ENCODE measurements at places on chromosomes 6 and 20. TPM values are rescaled to one million over a fixed set of nuclear protein-coding genes. Genes with fewer than 3 reads are reported as not detected.

CRYBG1 gene
- total RNA-seq: 47.2 TPM

ITPR3 gene
- total RNA-seq: 61.9 TPM

CEBPB gene
- total RNA-seq: 24.7 TPM

DNA sequence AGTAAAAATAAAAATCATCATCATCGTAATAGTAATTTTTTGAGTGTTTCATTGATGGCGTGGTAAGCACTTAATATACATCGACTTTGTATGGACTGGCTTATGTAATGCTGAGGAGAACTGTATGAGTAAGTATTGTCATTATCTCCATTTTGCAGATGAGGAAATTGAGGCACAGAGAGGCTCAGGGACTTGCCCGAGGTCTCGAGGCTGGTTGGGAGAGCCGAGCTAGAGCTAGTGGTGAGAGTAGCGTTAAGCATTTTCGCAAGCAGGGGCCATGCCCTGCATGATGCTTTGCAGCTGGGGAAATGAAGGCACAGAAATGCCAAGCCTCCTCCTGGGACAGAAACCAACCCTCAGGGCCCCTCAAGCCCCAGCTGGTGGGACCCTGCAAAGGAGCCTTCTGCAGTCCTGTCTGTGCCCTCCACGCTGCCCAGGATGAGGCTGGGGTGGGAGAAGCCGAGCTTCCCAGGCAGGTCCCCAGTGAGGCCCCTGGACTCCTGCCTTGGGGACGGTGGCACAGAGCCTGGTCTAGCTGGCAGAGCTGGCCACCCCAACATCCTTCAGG, 31.1 kb upstream of the STX16 start:
- H3K4me1 ChIP-seq: no peaks in the 10 kb centered on the region
- H3K4me3 ChIP-seq: no peak overlapping the region
- no peak for DNase-seq
- no peak overlapping the region for H3K27ac ChIP-seq
- H3K27me3 ChIP-seq: no peaks in the 10 kb centered on the region

DNA sequence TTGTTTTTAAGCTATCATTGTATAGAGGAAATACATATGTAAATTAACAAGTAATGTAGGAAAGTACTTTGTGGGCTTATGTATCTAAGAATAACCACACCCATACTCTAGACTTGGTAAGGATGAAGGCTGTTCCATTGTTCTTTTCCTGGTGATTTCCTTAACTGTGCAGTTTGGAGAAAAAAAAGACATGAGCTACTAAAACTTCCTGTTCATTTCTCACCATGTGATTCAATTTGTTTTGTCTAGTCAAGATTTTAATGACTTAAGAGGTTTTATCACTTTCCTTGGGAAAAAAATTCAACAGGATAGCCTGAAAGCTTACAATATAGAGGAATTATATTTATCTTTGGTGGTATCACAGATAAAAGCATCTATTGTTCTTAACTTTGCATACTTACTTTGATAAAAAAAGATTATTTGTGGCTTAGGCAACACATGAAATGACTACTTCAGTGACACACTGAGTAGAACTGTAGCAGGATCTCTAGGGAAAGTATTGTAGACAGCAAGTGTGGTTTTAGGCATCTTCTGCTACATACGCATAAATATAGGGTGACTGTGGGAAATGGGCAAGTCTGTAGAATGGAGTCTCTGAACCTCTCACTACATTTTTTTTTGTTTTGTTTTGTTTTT, 80.3 kb downstream of the GJA1 start:
- DNase-seq: no peak
- H3K4me3 ChIP-seq: no peak overlapping the region
- no peaks in the 10 kb centered on the region for H3K36me3 ChIP-seq
- no peak overlapping the region for H3K27ac ChIP-seq

DNA sequence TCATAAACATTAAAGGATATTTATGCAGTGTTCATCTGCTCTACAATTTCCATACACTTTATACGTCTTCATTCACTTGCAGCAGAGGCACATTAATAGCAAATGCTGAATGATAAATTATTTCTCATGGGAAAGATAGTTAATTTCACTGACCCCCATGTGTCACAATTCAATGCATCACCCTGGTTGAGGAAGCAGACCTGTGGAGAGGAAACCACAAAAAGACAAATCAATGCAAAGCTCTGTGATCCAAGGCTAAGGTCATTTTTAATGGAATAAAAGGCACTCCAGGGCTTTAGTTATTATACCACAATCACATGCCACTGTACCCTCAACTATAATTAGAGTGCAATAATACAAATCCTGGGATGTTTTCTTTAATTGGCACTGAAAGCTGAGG, 40.3 kb upstream of the TENT5A start:
- H3K4me1 ChIP-seq: no peaks in the 10 kb centered on the region
- no peaks in the 10 kb centered on the region for H3K36me3 ChIP-seq
- no peak overlapping the region for H3K27ac ChIP-seq
- no peaks in the 10 kb centered on the region for H3K27me3 ChIP-seq

GRCh38 chr20:45111799-45112471, 3.0 kb downstream of the WFDC5 start:
- H3K4me3 ChIP-seq: no peak overlapping the region
- no peak overlapping the region for H3K27ac ChIP-seq
- peak; percentile 47 for DNase-seq
- H3K27me3 ChIP-seq: no peaks in the 10 kb centered on the region
- H3K4me1 ChIP-seq: no peaks in the 10 kb centered on the region

DNA sequence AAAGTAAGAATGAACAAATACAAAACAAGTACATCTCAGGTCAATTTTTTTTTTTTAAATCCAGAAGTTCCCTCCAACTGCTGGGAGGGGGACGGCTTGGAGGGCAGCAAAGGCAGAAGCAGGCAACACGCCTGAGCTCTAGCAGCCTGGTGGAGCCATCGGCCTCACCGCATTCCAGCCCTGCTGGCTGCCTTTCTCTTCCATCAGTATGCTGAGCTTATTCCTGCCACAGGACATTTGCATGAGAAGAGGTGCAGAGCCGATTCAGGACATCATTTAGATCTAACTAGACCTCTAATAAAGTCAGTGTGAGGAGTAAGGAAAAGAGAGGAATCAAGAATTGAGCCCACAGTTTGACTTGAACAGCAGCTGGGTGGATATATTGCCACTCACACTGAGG, 318.8 kb downstream of the ZFAND3 start:
- no peaks in the 10 kb centered on the region for H3K4me1 ChIP-seq
- no peak for DNase-seq
- H3K4me3 ChIP-seq: no peak overlapping the region
- H3K36me3 ChIP-seq: peaks cover 11% of the 10 kb centered on the region

DNA sequence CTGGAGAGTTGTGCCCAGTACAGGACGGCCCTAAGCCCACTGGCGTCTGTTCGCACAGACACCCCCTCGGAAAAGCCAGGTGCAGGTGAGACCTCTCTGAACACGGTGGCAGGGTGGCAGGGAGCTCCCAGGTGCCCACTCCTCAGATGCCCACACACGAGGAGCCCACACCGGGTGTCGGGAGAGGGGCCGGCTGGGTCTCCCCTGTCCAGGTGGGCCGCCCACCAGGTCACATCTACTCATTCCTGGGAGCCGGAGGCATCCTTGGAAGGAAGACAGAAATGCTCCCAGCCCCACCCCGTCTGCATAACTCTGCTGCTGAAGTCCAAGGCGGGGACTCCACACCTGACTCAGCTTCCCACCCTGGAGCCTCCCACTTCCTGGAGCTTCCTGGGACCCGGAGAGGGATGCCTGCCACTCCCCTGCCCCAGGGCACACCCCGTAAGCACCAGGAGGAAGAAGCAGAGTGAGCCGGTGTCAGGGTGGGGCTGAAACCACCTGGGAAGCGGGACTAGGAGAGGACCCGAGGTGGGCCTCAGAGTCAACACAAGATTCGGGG, 2.5 kb downstream of the SRMS start:
- DNase-seq: no peak
- no peaks in the 10 kb centered on the region for H3K27me3 ChIP-seq
- H3K27ac ChIP-seq: no peak overlapping the region
- H3K4me1 ChIP-seq: peaks cover 69% of the 10 kb centered on the region
- H3K4me3 ChIP-seq: no peak overlapping the region
- H3K36me3 ChIP-seq: no peaks in the 10 kb centered on the region

GRCh38 chr6:28215425-28215824, 9.7 kb upstream of the ZSCAN9 start:
- no peak overlapping the region for H3K4me3 ChIP-seq
- no peaks in the 10 kb centered on the region for H3K27me3 ChIP-seq
- no peaks in the 10 kb centered on the region for H3K36me3 ChIP-seq
- H3K4me1 ChIP-seq: peaks cover 20% of the 10 kb centered on the region

GRCh38 chr20:31948008-31948407, 3.8 kb downstream of the PDRG1 start:
- H3K4me3 ChIP-seq: no peak overlapping the region
- H3K36me3 ChIP-seq: peaks cover 2% of the 10 kb centered on the region
- DNase-seq: no peak
- H3K27me3 ChIP-seq: no peaks in the 10 kb centered on the region
- no peak overlapping the region for H3K27ac ChIP-seq
- H3K4me1 ChIP-seq: peaks cover 18% of the 10 kb centered on the region

DNA sequence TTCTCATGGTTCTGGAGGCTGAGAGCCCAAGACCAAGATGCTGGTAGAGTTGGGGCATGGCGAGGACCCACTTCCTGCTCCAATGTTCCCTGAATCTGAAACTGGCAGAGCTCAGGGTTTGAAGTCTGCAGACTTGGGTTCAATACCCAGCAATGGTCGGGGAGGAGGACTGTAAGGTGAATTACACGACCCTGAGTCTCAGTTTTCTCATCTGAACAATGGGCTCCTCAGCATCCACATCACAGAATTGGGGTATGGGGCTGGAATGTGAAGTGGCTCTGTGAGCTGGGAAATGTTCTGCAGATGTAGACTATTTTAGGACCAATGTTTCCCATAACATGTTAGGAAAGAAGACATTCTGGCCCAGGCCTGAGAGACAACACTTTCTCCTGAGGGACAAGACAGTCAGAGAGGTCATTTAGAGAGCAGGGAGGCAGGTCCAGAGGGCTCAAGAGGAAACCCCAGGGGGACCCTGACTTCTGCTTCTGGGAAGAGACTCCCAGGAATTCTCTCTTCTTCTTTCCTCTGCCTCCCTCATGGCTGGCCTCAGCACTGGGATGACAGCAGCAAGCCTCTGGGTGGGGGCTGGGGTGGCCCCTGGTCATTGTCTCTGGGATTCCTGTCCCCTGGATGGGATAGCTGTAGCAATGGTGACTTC, 141.3 kb upstream of the PMEPA1 start:
- H3K4me3 ChIP-seq: no peak overlapping the region
- no peaks in the 10 kb centered on the region for H3K36me3 ChIP-seq
- H3K27me3 ChIP-seq: no peaks in the 10 kb centered on the region
- H3K4me1 ChIP-seq: no peaks in the 10 kb centered on the region

- no peak overlapping the region for H3K4me3 ChIP-seq
- H3K36me3 ChIP-seq: peaks cover 52% of the 10 kb centered on the region
- peaks cover 8% of the 10 kb centered on the region for H3K4me1 ChIP-seq
- peak overlapping the region; percentile 18 for H3K27ac ChIP-seq
Observed at GRCh38 chr20:34437330-34437986, 74.4 kb downstream of the ITCH start.

Measured in B cell (primary cell).